Activated CD4-positive, alpha-beta memory T cell treated with anti-CD3 and anti-CD28 coated beads for 36 hours (primary cell): ENCODE measurements at places on chromosomes 16 and 17.

- H3K27ac ChIP-seq, result no peak overlapping the region
- DNase-seq, result peak; percentile 54
- H3K27me3 ChIP-seq, result peaks cover 38% of the 10 kb centered on the region
- no peaks in the 10 kb centered on the region for H3K36me3 ChIP-seq
- peaks cover 12% of the 10 kb centered on the region for H3K4me1 ChIP-seq
Observed at GRCh38 chr17:74430706-74431567, 951 bp upstream of the GPRC5C start.

DNA sequence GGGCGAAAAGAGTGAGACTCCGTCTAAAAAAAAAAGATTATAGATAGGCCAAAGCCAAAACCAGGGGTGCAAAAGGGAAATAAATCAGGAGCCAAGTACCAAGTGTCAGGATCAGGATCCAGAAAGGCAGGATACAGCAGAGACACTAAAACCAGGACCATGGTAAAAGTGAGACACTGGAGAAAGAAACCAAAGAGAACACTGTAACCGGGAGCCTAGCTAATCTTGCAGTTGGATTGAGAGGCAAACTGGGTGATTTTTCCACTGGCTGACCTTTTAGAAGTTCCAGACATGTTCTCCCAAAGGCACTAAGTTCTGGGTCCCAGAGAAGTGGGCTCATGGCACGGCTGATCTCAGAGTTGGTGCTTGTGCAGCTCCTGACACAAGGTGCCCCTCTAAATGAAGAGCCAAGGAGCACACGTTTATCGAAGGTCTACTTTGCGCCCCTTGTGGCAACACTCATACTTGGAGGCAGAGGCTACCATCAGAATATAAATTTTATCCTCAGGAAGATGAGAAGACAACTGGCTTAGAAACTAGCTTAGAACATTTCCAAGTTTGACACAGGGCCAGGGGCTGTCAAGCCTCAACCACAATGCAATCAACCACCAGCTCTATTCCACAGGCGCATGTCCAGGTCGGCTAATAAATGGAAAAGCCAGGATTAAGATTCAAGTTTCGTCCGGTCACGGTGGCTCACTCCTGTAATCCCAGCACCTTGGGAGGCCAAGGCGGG is 27.5 kb upstream of the HELZ start:
- no peaks in the 10 kb centered on the region for H3K27me3 ChIP-seq
- no peak overlapping the region for H3K27ac ChIP-seq
- H3K4me1 ChIP-seq, result no peaks in the 10 kb centered on the region

DNA sequence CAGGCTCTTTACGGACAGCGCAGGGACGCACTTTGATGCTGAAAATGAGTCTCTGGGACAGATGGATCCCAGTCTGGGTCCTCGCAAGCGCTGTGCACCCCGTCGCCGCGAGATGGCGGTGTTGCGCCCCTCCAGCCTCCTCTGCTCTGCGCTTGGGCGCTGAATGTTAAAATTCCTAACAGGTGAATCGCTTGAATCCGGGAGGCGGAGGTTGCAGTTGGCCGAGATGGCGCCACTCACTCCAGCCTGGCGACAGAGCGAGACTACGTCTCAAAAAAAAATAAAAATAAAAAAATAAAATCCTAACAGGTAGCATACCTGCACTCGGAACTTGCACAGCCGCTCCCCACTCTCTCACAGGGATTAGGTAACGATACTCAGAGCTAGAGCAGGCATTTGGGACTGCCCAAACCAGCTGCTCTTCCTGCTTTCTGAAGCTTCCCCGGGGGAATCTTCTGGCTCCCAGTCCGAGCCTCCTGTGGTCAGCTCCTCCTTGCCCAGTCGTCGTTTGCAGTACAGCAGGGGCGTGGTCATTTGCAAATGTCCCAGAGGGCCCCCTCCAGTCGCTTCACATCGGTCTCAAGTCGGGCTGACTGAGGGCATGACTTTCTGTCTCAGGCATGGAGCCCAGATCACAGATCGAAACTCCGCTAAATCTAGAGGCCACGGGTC is 26.2 kb upstream of the OSGIN1 start:
- no peaks in the 10 kb centered on the region for H3K36me3 ChIP-seq
- H3K4me3 ChIP-seq, result no peak overlapping the region
- peaks cover 3% of the 10 kb centered on the region for H3K4me1 ChIP-seq
- DNase-seq, result peak; percentile 75
- H3K27me3 ChIP-seq, result no peaks in the 10 kb centered on the region
- no peak overlapping the region for H3K27ac ChIP-seq

DNA sequence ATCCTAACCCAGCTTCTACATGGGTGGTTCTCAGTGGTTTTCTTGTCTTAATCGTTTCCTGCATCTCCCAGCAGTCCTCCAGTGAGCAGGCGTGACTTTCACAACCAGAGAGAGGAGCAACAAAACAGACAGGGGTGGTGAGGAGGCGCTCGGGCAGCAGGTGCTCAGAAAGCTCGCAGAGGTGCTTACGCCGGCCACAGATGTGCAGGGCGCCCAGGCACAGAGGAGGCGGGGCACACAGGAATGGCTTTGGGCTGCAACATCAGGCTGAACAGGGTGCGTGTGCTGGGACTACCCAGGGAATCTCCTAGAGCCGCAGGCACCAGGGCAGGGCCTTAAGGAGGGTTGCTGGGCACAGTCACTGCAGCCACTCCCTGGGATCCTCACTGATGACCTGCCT is 32.6 kb downstream of the KLHDC4 start:
- no peaks in the 10 kb centered on the region for H3K27me3 ChIP-seq
- H3K27ac ChIP-seq, result no peak overlapping the region
- H3K36me3 ChIP-seq, result peaks cover 27% of the 10 kb centered on the region
